ENCODE measurements at places on chromosomes 5 and 9.

GRCh38 chr5:31385774-31386537 is 145.9 kb downstream of the DROSHA start:
- DNase-seq, result no peak

- DNase-seq, result no peak
Measured at GRCh38 chr9:13064676-13065075, 214.8 kb downstream of the MPDZ start.

GRCh38 chr5:60178101-60178500 is 284.6 kb upstream of the PDE4D start:
- DNase-seq, result no peak

DNA sequence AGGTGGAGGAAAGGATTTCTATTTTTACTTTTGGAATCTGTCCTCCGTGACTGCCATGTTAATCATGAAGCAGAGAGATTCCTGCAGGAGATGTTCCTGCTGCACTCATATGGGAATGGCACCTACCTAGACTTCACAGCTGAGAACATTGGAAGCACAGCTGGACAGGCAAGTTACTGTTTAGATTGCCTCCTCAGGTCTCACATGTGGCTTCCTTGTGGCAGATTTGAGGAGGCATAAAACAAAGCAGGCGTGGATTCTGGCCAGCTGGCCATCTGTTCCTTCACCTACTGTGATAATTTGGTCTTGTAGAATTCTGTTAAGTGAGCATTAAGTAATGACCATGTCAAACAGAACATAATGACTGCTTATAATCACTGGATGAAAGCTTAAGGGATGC is 193.4 kb downstream of the EDIL3 start:
- no peak for DNase-seq
